GM23248 (cell line): ENCODE measurements at places on chromosomes 6 and 20.
A peak's percentile ranks its signal among the peaks of the same experiment; 100 is the strongest.

DNA sequence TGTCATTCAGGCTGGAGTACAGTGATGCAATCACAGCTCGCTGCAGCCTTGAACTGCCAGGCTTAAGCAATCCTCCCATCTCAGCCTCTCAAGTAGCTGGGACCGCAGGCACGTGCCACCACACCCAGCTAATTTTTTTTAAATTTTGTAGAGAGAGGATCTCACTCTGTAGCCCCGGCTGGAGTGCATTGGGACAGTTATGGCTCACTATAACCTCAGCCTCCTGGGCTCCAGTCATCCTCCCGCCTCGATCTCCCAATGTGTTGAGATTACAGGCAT is 86.5 kb downstream of the SERAC1 start:
- DNase-seq: no peak

- DNase-seq: no peak
Measured at GRCh38 chr6:163804991-163805390, 390.5 kb downstream of the QKI start.

DNA sequence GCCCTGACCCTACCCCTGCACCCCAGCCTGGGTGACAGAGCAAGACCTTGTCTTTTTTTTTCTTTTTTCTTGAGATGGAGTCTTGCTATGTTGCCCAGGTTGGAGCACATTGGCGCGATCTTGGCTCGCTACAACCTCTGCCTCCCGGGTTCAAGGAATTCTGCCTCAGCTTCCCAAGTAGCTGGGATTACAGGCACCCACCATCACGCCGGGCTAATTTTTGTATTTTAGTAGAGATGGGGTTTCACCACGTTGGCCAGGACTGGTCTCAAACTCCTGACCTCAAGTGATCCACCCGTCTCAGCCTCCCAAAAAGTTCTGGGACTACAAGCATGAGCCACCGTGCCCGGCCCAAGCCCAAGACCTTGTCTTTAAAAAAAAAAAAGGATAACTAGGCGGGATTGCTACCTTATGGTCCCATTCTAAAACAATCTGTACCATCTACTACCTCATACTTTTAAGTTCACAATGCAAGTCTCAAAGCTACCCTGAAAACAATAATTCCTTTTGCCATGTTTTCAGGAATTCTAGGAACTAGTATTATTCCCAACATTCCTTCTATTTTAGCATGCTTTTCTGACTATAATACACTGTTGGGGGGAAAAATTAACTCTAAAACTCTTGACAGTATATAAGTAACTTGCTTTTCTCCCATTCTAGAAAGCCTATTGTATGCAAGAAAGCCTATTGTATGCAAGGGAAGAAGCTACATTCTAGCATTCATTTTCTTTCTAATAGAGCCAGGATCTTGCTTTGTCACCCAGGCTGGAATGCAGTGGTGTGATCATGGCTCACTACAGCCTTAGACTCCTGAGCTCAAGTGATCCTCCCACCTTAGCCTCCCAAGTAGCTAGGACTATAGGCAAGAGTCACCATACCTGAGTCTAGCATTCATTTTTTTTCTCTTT is 6.6 kb downstream of the TUBB start:
- peak; percentile 57 for DNase-seq

DNA sequence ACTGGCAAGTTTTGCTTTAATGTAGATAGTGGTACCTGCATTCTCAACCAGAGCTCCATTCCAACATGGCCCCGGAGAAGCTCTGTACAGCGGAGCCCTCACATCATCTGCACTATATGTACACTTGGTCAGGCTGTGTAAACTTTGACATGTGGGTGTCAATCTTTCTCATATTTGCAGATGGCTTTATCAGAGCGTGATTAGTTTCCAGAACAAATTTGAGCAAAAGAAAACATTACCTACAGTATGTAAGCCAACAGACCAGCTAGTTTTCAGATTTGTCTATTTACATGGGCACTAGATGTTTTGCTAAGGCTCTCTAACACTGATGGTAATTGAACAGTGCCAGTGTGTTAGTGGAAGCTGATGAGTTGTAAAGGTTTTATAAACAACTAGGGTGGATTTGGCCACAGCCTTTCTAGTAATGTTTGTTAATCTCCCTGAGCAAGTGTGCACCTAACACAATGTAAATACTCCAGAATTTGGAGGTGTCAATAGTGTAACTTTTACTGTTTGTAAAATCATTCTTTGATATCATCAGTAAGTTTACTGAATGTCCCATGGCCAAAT is 131.8 kb downstream of the FOXA2 start:
- no peak for DNase-seq
